Hematopoietic multipotent progenitor cell treated with erythropoietin and hydrocortisone succinate and interleukin-3 and kit ligand, for 8 days (in vitro differentiated cells): ENCODE measurements at places on chromosomes 1 and 21.

- DNase-seq: no peak
Measured at GRCh38 chr1:226987179-226987536, 47.1 kb downstream of the COQ8A start.

- no peak for DNase-seq
Measured at GRCh38 chr1:36322786-36323635, 434 bp downstream of the EVA1B start.

DNA sequence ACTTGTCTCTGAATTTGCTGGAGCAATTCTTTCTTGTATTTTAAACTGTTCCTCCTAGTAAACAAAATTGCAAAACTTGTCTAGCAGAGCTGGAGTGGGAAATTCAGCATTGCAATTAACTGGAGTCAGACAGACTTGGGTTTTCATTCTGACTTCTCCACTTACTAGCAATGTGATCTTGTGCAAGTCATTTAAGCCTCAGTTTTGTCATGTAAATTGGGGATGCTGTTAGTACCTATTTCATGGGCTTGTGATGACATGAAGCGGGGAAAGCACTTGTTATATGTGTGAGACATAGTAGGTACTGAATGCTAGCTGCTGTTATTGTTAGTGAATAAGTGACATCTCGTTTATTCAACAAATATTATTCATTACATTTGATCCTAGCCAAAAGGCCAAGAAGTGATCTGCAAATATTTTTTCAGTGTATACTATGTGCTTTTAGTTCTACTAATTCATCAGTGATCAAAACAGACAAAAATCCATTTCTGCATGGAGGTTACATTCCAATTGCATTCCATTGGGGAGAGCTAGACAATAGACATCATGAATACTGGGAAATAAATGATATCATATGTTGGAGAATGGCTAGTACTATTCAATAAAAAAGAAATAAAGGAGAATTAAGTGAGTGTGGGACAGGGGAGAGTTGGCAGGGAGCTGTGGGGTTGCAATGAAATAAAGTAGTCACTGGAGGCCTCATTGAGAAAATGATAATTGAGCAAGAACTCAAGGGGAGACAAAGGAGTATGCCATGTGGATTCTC, 47.1 kb downstream of the CACHD1 start:
- no peak for DNase-seq

DNA sequence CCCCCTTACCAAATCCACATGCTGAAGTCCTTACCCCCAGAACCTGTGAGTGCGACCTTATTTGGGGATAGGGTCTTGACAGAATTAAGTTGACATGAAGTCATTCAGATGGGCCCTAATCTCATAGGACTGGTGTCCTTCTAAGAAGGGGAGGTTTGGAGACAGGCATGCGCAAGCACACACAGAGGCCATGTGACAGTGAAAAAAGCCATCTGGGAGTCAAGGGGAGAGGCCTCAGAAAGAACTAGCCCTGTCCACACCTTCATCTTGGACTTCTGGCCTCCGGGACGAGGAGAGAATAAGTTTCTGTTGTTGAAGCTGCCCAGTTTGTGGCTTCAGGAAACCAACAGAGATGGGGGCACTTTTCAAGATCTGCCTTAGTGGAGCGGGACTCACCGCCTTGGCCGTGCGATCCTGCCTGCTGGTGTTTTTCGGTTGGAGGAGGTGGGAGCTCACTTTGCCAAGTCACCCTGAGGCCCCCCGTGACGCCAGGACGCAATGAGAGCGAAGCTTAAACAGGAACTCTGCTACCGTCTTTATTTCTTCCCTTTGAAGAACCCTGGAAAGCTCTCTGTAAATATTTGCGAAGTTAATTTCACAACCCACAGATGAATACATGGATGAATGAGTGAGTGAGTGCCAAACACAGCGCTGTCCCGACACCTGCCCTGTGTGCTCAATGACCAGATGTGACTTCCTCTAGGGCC, 42.5 kb upstream of the C1orf174 start:
- no peak for DNase-seq

DNA sequence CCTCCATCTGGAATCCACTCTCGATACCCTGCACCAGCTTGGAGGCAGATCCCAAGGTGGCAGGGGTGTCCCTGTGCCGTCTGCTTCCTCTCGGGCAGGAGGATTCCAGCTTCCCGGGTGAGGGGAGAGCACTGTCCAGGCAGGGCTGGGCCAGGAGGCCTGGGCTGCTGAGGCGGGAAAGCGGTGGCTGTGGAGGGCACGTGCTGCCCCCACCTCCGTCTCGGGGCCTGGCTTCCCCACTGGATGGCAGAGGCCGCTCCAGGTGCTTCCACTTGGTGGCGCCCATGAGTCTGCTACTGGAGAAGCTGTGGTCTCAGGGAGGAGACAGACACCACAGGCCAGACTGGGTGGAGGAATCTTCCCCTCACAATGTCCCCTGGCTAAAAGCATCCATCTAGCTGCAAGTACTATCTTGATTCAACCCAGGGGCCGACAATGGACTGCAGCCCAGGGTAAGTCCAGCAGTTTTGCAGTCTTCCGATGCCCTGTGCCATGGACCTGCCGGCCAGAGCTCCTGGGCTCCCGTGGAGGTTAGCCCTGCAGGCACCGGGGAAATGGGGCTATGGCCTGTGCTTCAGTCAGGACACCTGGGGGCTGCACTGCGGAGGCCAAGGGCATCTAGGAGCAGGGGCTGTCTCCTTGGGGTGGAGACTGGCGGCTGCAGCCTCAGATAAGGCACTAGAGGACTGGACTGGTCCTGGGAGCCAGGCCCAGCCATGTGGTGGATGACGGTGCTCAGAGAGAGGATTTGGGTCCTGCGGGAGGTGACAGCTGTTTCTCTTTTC, 41.3 kb upstream of the EIF4G3 start:
- DNase-seq: peak; percentile 54

DNA sequence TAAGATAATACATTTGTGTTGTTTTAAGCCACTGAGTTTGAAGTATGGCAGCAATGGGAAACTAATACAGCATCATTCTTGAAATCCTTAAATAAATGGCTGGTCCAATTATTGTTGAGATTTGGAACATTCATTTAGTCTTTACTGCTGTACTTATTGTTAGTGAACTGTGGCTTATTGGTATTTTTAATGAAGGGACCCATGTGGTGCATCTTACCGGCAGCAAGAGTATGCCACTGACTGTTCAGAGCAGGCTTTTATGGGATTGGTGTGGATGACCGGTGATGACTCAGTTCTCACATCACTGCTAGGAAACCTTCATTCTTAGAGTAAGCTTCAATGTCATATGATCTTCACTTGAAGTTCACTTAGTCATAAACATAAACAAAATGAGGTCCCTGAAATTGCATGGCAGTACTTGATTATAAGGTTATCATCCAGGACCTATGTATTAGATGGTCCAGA, 31.5 kb downstream of the PRKAA2 start:
- DNase-seq: no peak

- DNase-seq: peak; percentile 24
Measured at GRCh38 chr21:30257773-30258172, 25.0 kb downstream of the KRTAP24-1 start.

GRCh38 chr1:111731956-111732355, 7.2 kb downstream of the INKA2 start:
- no peak for DNase-seq

- DNase-seq: no peak
Measured at GRCh38 chr1:152806576-152806975, at the start of gene LCE1C. Gene LCE1C (minus strand): TSS chr1:152806651. CDS start chr1:152805478, 1,173 bp downstream.

- DNase-seq: no peak
Measured at GRCh38 chr1:200891774-200892157, 2.9 kb upstream of the INAVA start.

- no peak for DNase-seq
Measured at GRCh38 chr1:45329445-45329844, 2.8 kb downstream of the HPDL start.

DNA sequence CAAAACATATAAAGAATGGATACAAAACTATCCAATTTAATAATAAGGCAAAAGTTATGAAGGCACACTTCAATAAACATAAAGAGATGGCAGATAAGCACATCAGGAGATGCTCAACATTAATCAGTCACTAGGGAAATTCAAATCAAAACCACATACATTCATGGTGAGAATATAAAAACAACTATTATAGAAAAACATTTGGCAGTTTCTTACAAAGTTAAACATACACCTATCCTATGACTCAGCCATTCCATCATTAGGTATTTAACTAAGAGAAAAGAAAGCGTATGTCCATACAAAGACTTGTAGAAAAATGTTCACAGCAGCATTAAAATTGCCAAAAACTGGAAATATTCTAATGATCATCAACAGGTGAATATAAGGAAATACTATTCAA, 44.3 kb downstream of the KIFAP3 start:
- no peak for DNase-seq

DNA sequence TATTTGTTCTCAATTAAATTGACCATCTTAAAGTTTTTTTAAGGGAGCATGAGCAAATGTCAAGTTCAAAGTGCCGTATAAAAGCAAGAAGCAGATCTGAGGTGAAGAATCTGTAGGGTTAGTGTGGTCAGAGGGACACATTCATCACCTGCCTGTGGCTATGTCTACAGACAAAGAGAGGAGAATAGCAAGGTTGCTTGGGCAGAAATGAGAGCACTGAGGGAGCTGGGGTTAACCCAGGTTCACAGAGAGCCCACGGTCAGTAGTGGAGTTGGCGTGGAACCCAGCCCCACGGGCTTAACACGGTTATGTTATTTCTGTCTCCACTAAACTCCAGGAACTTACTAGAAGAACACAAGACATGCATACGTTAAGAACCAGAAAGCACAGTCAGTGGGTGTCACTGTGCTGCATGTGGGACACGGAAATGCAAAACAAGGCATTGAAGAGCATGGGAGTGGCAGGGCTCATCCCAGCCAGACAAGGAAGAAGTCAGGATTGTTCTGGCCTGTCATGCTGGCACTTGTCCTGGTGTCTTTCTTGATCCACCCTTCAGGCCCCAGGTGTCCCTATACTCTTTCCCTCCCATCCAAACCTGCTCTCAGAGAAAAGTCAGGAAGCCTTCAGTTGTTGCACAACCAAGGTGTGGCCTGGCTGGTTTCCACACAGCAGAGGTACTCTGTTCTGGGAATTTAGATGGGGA, 95.5 kb upstream of the IVNS1ABP start:
- no peak for DNase-seq

DNA sequence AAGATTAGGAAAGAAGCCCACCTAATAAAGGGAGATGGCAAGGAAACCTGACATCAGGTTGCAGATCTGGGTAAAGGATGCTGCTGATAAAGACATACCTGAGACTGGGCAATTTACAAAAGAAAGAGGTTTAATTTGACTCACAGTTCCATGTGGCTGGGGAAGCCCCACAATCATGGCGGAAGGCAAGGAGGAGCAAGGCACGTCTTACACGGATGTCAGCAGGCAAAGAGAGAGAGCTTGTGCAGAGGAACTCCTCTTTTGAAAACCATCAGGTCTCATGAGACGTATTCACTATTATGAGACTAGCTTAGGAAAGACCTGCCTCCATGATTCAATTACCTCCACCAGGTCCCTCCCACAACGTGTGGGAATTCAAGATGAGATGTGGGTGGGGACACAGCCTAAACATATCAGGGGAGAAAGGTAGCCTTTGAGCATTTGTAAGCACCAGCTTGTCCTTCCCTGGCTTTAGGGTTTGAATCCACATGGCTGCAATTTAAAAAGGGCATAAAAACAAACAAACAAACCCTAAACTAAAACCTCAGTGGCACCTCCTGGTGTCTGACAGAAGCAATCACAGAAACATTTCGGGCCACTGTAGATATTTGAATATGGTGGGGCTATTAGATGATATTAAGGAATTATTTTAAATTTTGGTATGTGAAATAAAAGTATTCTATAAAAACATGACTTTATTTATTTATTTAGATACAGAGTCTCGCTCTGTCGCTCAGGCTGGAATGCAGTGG, 33.1 kb downstream of the SLC2A7 start:
- no peak for DNase-seq

- peak; percentile 51 for DNase-seq
Measured at GRCh38 chr21:32994305-32994704, 31.4 kb upstream of the OLIG2 start.

GRCh38 chr21:15066123-15066575, 1.3 kb upstream of the NRIP1 start:
- no peak for DNase-seq

GRCh38 chr21:41059871-41060270, 108.1 kb upstream of the BACE2 start:
- no peak for DNase-seq

GRCh38 chr1:908661-909060, 15.1 kb upstream of the SAMD11 start:
- no peak for DNase-seq

DNA sequence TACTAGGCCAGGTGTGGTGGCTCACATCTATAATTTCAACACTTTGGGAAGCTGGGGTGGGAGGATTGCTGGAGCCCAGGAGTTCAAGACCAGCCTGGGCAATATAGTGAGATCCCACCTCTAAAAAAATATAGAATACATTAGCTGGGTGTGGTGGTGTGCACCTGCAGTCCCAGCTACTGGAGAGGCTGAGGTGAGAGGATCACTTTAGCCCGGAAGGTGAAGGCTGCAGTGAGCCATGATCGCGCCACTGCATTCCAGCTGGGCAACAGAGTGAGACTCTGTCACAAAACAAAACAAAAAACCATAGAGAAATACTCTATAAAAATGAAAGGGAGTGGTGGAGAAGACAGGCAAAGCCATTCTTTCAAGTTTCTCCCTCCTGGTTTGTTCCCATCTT, 62.1 kb downstream of the EYA3 start:
- no peak for DNase-seq

DNA sequence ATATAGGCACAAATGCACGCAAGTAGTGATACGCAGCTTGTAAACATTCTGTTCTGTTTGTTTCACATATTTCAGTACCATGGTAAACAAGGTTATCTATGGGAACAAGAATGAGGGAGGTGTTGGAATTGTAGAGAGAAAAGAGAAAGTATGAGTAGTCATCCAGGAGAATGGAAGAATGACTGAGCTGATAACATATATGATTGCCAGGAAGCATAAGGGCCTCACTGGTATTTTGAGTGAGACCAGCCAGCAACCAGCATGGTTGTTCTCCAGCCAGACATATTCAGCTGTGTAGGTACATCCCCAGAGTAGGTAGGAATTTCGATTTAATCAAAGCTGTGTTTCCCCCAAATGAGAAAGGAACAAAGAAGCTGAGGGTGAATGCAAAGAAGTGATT, 58.9 kb upstream of the ARTN start:
- DNase-seq: no peak

GRCh38 chr1:23149114-23149513, 19.5 kb downstream of the LUZP1 start:
- DNase-seq: peak; percentile 41

GRCh38 chr1:216626394-216627067, 96.7 kb downstream of the ESRRG start:
- peak; percentile 87 for DNase-seq

- no peak for DNase-seq
Measured at GRCh38 chr1:182484067-182484466, 34.1 kb downstream of the RGSL1 start.

DNA sequence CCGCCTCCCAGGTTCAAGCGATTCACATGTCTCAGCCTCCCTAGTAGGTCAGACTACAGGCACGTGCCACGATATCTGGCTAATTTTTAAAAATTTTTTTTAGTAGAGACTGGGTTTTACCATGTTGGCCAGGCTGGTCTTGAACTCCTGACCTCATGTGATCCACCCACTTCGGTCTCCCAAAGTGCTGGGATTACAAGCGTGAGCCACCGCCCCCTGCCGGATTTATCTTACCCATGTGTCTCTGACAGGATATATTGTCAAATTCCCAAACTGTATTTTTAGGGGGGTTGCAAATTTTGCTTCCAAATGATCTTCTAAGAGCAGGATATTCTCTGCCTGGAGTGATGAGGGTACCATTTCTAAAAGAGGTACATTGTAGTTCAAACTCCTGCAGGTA, 74.3 kb downstream of the KIF26B start:
- no peak for DNase-seq

- no peak for DNase-seq
Measured at GRCh38 chr1:228977741-228978140, 242.5 kb downstream of the RHOU start.
